Activated CD8-positive, alpha-beta T cell treated with anti-CD3 and anti-CD28 coated beads for 36 hours (primary cell): ENCODE measurements at places on chromosomes 4 and X. TPM values are rescaled to one million over a fixed set of nuclear protein-coding genes. Genes with fewer than 3 reads are reported as not detected.

- DNase-seq, result peak; percentile 10
- H3K4me3 ChIP-seq, result no peak overlapping the region
- no peak overlapping the region for H3K27ac ChIP-seq
- H3K27me3 ChIP-seq, result peaks cover 10% of the 10 kb centered on the region
- H3K4me1 ChIP-seq, result no peaks in the 10 kb centered on the region
- H3K36me3 ChIP-seq, result no peaks in the 10 kb centered on the region
Measured at GRCh38 chrX:115362334-115363095, 73.0 kb downstream of the LUZP4 start.

The CDX4 gene
- total RNA-seq, result not detected

- H3K27ac ChIP-seq, result no peak overlapping the region
- no peaks in the 10 kb centered on the region for H3K27me3 ChIP-seq
- no peak for DNase-seq
- no peaks in the 10 kb centered on the region for H3K4me1 ChIP-seq
- no peaks in the 10 kb centered on the region for H3K36me3 ChIP-seq
Measured at GRCh38 chr4:62482355-62482754, 1282.2 kb downstream of the ADGRL3 start.

DNA sequence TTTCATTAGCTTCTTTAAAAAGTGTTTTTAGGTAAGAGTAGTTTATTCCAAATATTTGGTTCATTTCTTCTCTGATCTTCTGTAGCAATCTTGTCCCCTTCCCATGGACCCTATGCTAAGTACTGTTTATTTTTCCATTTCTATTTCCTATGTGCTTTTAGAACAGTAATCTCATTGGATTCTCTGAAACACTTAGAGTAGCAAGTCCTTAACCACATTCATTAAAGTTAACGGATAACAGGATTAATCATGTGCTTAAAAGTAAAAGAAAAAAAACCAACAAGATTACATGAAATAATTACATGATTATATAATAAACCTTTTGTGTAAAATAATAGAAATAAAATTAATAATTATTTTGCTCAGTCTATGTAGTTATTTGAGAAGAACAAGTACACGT is 929.7 kb downstream of the C4orf33 start:
- no peak overlapping the region for H3K4me3 ChIP-seq
- no peak overlapping the region for H3K27ac ChIP-seq

DNA sequence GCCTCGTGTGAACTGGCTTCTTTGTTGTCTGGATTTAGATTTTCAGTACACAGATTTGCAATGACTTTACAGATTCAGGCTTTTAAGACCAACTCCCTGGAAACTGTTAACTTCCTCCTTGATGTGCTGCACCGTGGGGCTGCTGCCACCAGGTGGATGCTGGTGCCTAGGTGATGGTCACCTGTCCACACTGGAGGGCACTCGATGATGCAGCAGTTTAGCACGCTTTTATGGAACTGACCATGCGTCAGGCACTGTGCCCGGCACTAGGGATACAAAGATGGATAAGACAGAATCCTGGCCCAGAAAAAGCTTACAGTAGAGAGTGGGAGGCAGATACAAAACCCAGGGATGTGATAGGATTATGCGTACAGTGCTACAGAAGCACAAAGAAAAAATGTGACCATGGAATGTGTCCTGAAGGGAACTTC is 180.7 kb downstream of the CEP135 start:
- no peaks in the 10 kb centered on the region for H3K4me1 ChIP-seq
- H3K27me3 ChIP-seq, result peaks cover 5% of the 10 kb centered on the region
- H3K4me3 ChIP-seq, result no peak overlapping the region
- no peaks in the 10 kb centered on the region for H3K36me3 ChIP-seq
- H3K27ac ChIP-seq, result no peak overlapping the region
